ENCODE measurements at places on chromosomes 6 and 20.

DNA sequence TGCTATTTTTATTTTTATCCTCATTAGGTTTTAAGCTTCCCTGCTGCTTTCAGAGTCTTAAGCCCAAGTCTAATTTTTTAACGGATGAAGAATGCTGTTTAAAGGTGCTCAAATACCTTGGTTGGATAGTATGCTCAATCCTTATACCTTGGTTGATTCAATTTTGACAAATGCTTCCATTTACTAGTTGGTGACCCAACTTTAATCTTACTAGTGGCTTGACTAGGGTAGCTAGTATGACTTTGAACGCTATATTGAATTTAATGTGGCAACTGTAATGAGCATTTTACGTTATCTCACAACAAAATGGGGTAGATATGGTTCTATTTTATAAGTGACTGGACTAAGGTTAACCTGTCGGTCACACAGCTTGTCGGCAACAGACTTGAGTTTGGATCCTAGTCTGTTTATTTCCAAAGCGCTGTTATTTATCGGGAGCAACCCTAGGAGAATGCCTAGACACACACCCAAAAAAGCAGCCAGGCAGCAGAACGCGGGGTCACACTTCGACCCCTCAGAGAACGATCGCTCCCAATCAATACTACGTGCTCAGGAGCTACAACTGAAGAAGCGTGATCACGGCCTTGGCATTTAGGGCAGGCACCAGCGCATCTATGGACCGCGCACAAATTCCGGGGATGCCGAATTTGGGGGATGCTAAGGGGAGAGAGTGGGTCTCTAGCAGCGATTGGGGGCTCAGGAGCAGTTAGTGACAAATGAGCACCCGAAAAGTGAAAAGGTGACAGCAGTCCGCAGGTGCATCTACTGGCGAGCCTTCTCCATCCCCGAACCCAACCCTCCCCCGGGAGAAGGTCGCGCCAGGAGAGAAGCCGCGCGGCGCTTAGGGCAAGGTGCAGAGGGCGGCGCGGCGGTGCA is 586 bp upstream of the ALDH5A1 start:
- DNase-seq: no peak
- H3K27ac ChIP-seq: peak overlapping the region; percentile 6
- H3K4me1 ChIP-seq: peaks cover 19% of the 10 kb centered on the region
- no peaks in the 10 kb centered on the region for H3K36me3 ChIP-seq
- peak overlapping the region; percentile 70 for H3K4me3 ChIP-seq

- DNase-seq: no peak
- H3K36me3 ChIP-seq: no peaks in the 10 kb centered on the region
- H3K4me3 ChIP-seq: no peak overlapping the region
- no peak overlapping the region for H3K27ac ChIP-seq
- no peaks in the 10 kb centered on the region for H3K4me1 ChIP-seq
These were observed 397.0 kb downstream of the NKAIN2 start for GRCh38 chr6:124200661-124201060.

DNA sequence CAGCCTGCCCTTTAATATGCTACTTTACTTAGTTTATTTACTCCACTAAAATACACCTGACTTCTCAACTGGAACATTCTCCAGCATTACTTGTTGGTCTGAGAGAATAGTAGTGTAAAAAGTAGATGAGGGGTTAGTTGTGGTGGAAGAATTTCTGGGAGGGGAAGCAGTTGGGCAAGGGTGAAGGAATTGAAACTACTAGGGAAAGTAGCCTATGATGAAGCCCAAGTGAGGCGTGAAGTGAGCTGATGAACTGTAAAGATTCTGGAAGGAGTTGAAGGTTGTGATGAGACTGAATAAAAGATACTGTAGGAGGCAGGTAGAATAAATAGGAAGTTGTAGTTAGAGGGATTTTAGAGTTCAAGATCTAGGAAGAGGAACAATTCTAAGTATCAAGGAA is 72.5 kb downstream of the ITCH start:
- peaks cover 19% of the 10 kb centered on the region for H3K36me3 ChIP-seq
- H3K27ac ChIP-seq: no peak overlapping the region
- no peak for DNase-seq
- H3K4me1 ChIP-seq: no peaks in the 10 kb centered on the region
- H3K27me3 ChIP-seq: no peaks in the 10 kb centered on the region

GRCh38 chr6:119027465-119027864 is 51.0 kb downstream of the FAM184A start:
- H3K4me1 ChIP-seq: no peaks in the 10 kb centered on the region
- no peak overlapping the region for H3K27ac ChIP-seq
- no peaks in the 10 kb centered on the region for H3K36me3 ChIP-seq
- no peaks in the 10 kb centered on the region for H3K27me3 ChIP-seq
- H3K4me3 ChIP-seq: no peak overlapping the region

- H3K36me3 ChIP-seq: no peaks in the 10 kb centered on the region
- no peaks in the 10 kb centered on the region for H3K27me3 ChIP-seq
- peak overlapping the region; percentile 15 for H3K4me3 ChIP-seq
- H3K4me1 ChIP-seq: peaks cover 95% of the 10 kb centered on the region
- H3K27ac ChIP-seq: peak overlapping the region; percentile 9
These were observed 10.2 kb downstream of the PTPN1 start for GRCh38 chr20:50520222-50520880.

- no peaks in the 10 kb centered on the region for H3K36me3 ChIP-seq
- no peak for DNase-seq
- H3K27ac ChIP-seq: no peak overlapping the region
- no peaks in the 10 kb centered on the region for H3K4me1 ChIP-seq
- no peaks in the 10 kb centered on the region for H3K27me3 ChIP-seq
- no peak overlapping the region for H3K4me3 ChIP-seq
These were observed 82.1 kb downstream of the PLEKHG1 start for GRCh38 chr6:150681578-150682395.

GRCh38 chr6:110493253-110493800 is 16.9 kb upstream of the SLC22A16 start:
- no peak overlapping the region for H3K4me3 ChIP-seq
- H3K27me3 ChIP-seq: peaks cover 4% of the 10 kb centered on the region
- no peaks in the 10 kb centered on the region for H3K4me1 ChIP-seq
- no peak overlapping the region for H3K27ac ChIP-seq

DNA sequence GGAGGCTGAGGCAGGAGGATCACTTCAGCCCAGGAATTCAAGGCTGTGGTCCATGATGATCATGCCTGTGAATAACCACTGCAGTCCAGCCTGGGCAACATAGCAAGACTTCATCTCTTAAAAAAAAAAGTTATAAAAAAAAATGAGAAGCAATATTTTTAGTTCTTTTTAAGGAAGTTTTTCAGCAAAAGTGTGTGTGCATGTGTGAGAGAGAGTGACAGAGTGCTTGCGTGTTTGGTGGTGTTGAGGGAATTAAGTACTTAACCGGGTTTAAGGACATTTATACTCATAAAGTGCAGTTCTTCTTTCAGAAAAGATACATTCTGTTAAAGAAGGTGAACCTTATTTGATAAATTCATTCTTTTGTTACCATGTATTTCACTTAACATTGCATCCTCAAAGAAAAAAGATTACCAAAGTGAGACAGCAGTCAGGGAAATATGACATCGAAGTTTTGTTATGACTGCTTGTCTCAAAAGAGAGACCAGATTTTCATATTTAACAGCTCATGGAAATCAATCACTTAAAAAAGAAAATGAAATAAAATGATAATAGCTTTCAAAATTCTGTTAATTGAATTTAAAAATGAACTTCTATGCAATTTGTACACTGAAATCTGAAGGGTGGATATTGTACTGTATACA is 254.7 kb downstream of the ARHGAP18 start:
- H3K4me3 ChIP-seq: no peak overlapping the region
- H3K27me3 ChIP-seq: no peaks in the 10 kb centered on the region
- DNase-seq: no peak
- no peaks in the 10 kb centered on the region for H3K36me3 ChIP-seq

- no peak overlapping the region for H3K4me3 ChIP-seq
- H3K4me1 ChIP-seq: peaks cover 4% of the 10 kb centered on the region
- no peak overlapping the region for H3K27ac ChIP-seq
- H3K27me3 ChIP-seq: no peaks in the 10 kb centered on the region
- DNase-seq: peak; percentile 62
These were observed 148.3 kb upstream of the RPS6KA2 start for GRCh38 chr6:166775180-166775922.

GRCh38 chr6:29770306-29770705 is 47.1 kb downstream of the HLA-F start:
- H3K4me3 ChIP-seq: no peak overlapping the region
- H3K27ac ChIP-seq: no peak overlapping the region
- DNase-seq: no peak
- H3K4me1 ChIP-seq: no peaks in the 10 kb centered on the region
- H3K27me3 ChIP-seq: peaks cover 5% of the 10 kb centered on the region

DNA sequence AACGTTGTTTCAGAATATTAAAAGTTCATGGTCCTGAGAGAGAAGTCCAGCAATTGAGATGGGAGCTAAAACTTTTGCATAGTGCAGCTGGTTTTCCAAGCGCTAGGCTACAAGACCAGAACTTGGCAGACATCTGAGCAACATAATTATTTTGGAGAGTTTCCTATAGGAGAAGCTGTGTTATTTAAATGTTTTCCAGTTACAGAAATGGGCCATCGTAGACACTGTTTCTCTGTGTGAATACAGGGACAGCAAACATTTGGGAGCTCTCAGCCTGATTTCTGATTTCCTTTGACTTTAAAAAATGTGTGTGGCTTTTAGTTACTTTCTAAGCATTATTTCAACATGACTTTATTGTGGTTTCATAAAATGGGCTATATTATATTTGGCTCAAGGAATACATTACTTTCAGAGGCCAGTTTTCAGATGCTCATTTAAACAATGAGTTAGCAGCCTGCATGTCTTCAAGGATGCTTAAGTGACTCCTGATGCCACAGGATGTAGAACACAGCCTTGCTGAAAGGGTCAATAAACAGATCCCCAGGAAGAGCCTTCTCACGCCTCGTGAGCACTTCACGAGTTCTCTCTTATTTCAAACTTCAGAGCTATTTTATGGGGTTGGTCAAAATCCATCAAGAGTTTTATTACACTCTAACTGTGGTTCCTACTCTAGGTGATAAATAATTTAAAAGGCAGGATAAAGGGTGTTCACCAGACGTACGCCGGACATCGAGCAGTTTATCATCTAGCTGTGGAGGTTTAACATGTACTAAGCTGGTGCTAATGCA is 193.8 kb downstream of the SMOC2 start:
- no peak overlapping the region for H3K4me3 ChIP-seq
- H3K4me1 ChIP-seq: no peaks in the 10 kb centered on the region
- no peak for DNase-seq
- no peaks in the 10 kb centered on the region for H3K36me3 ChIP-seq
- no peaks in the 10 kb centered on the region for H3K27me3 ChIP-seq

DNA sequence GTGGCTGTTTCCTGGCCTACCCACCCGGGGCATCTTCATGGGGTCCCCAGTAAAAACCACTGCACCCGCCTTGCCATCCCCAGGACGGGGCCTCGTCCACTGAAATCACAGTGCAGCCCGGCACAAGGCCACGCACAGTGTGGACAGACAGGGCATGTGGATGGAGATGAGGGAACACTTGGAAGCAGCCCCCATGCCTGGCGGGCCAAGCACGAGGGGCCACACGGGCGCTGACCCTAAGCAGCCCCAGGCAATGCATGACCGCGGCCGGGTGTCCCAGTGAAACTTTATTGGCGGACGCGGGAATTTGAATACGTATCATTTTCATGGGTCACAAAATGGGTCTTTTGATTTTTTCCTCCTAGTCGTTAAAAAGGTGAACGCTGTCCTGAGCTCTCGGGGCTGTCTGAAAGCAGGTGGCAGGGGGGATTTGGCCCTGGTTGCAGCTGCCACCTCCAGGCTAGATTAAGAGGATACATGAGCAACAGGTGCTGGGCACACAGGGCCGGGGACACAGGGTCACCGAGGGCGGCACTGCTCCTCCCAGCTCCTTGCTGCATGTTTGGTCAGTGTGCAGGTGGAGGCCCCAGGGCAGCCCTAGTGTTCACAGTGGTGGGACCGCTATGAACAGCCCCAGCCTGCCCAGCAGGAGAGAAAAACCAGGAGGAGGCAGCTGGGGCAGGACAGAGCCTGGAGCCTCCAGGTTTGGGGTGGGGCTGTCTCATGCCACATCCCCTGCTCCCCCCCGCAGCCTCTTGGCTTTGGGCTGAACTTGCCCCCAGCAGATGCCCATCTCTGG is 74.9 kb upstream of the SLCO4A1 start:
- no peaks in the 10 kb centered on the region for H3K27me3 ChIP-seq
- H3K4me1 ChIP-seq: no peaks in the 10 kb centered on the region
- DNase-seq: no peak
- H3K27ac ChIP-seq: no peak overlapping the region
- no peak overlapping the region for H3K4me3 ChIP-seq
- H3K36me3 ChIP-seq: no peaks in the 10 kb centered on the region

DNA sequence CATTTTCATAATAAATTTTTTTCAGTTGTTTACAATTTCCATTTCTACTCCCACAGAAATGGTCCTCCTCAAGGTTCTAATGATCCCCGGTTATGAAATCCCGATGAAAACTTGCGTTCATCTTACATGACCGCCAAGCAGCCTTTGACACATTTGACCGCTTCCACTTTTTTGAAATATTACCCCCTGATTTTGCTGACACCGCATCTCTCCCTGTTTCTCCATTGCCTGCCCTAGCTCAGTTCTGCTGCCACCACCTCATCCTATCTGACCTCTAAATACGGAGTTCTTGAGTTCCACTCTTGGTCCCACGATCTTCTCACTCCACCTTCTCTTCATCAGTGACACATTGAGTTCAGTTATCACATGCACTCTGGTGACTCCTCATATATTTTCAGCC is 74.1 kb downstream of the SLC35B3 start:
- H3K27ac ChIP-seq: no peak overlapping the region
- no peaks in the 10 kb centered on the region for H3K4me1 ChIP-seq
- DNase-seq: no peak
- no peaks in the 10 kb centered on the region for H3K36me3 ChIP-seq

GRCh38 chr6:155260686-155261085 is 3.1 kb upstream of the CLDN20 start:
- H3K36me3 ChIP-seq: peaks cover 11% of the 10 kb centered on the region
- no peak overlapping the region for H3K27ac ChIP-seq
- no peaks in the 10 kb centered on the region for H3K4me1 ChIP-seq
- H3K27me3 ChIP-seq: no peaks in the 10 kb centered on the region

DNA sequence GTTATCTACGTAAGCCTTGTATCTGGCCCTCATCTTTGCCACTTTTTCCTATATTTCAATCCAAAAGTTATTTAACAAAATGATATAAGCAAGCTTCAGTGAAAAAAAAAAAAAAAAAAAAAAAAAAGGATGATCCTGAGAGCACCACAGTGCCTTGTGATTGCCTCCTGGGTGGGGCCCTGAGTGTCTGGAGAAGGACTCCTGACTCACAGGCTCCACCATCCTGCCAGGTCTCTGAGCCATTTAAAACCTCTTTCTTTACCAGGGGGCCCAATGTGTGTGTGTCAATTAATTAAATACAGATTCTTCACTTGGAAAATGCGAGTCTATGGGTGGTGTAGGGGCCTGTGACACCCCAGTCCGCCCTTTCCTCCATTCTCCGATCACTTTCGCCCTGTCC is 105.2 kb downstream of the SMOC2 start:
- no peak for DNase-seq
- no peak overlapping the region for H3K4me3 ChIP-seq
- no peaks in the 10 kb centered on the region for H3K4me1 ChIP-seq
- H3K27ac ChIP-seq: no peak overlapping the region
- no peaks in the 10 kb centered on the region for H3K36me3 ChIP-seq

Measured in CD8-positive, alpha-beta memory T cell (primary cell).